Hematopoietic multipotent progenitor cell (in vitro differentiated cells): ENCODE measurements at places on chromosomes 7 and 10. TPM values are rescaled to one million over a fixed set of nuclear protein-coding genes. Genes with fewer than 3 reads are reported as not detected.

DNA sequence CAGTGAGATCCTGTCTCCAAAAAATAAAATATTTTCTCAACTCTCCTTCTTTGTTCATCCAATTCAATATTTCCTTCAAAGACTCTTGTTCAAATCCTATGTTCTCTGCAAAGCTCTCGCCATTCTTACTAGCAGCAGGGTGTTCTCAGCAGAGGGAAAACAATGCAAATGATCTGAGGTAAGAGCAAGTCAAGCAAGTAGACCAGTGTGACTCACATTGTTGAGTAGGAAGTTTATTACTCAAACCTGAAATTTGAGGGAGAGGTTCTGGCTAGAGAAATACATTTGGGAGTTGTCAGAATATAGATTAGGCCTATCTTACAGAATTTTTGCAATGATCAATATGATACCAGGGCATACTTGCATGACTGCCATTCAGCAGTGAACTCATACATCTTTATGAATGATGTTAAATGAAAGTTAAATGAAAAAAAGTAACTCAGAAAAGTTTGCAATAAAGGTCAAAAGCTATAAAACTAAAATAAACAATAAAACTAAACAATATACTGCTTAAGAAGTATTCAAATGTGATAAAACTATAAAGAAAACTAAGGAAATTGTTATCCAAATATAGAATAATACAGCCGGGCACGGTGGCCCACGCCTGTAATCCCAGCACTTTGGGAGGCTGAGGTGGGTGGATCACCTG is 5.8 kb downstream of the IDE start:
- no peak for DNase-seq

LRRC18 gene
- total RNA-seq = not detected

GRCh38 chr10:85047170-85047834 is 718.9 kb downstream of the CCSER2 start:
- DNase-seq = no peak

DNA sequence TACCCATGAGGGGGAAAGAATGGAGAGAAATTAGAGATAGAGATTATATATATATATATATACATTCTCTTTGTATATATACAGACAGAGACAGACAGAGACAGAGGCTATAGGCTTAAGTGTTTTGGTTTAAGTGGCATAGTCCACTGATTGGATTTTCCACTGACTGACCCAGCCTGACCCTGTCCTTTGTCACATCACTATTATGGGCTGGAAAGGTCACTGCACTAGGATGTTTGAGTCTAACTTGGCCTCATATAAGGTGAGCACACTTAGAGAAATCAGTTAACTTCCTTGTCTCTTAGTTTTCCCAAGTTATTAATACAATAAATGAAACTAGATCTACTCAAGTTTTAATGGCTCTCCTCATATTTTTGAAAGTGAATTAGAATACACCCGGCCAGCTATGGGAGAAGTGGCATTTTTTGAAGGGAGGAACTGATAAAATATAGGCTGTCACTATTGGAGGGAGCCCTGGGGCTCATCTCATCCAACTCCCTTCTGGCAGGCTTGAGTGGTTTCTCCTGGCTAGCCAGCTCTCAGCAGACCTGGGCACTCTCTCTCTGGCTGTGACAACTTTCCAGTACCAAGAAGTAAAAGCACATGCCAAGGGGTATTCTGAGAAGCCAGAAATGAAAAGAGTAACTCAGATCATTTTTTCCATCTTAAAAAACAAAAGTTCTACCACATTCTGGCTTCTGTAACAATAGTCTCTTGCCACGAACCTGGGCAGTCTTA is 455.6 kb upstream of the ANKRD30A start:
- no peak for DNase-seq

- DNase-seq = no peak
These were observed 184.5 kb downstream of the ADAM12 start for GRCh38 chr10:126203746-126204145.
